Muscle of back (tissue), 13 donors: ENCODE measurements at places on chromosomes 3 and 15. TPM values are rescaled to one million over a fixed set of nuclear protein-coding genes. Genes with fewer than 3 reads are reported as not detected.

Gene MSL2
- 25.2 TPM for polyA plus RNA-seq

Gene SPTSSB
- polyA plus RNA-seq, result 0.93 TPM

Gene FOXL2NB
- polyA plus RNA-seq, result 0.13 TPM

Gene GOLGA6L24
- not detected for polyA plus RNA-seq

Gene FBXO40
- polyA plus RNA-seq, result 2.3 TPM

Gene CCDC54
- 1.3 TPM for polyA plus RNA-seq

- DNase-seq, result no peak
Measured at GRCh38 chr15:84034578-84035398, 200.8 kb upstream of the GOLGA6L4 start.

GRCh38 chr3:119716998-119717397 lies 14.2 kb downstream of the CFAP91 start:
- DNase-seq, result no peak

- DNase-seq, result no peak
Measured at GRCh38 chr3:44870375-44871061, 3.9 kb upstream of the TGM4 start.

GRCh38 chr3:188126934-188127333 lies 27.0 kb upstream of the LPP start:
- DNase-seq, result no peak

DNA sequence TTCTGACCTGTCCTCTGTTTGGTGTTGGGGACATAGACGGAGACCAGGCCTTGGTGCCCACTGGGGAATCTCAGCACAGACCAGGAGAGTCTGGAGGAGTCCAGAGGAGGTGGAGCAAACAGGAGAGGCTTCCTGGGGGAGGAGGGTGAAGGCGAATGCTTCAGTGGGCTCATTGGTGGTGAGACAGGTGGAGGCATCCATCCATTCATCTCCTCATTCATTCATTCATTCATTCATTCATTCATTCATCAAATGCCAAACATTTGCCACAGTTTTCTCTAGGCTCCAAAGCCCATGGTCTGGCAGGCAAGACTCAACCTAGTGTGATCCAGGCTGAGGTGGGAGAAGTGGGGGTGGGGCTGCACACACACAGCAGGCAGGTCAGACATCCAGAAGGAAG lies 7.9 kb upstream of the LINGO1 start:
- no peak for DNase-seq

DNA sequence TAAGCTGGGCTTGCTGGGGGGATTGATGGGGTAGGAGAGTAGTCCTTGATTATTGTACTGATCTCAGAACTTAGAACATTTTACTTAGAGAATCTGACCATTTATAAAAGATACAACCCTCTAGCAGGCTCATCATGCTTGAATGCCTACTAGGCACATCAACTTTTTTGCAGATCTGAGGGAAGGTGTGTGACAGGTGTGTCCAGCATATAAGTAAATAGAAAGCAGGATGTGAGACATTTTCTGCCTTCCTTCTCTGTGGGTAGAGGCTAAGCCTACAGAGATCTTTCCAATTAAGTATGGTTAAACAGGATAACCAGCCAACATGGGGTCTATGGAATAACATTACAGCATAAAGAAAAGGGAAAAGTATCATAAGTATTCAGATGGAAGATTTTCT lies 159.1 kb downstream of the AKAP13 start:
- DNase-seq, result no peak

DNA sequence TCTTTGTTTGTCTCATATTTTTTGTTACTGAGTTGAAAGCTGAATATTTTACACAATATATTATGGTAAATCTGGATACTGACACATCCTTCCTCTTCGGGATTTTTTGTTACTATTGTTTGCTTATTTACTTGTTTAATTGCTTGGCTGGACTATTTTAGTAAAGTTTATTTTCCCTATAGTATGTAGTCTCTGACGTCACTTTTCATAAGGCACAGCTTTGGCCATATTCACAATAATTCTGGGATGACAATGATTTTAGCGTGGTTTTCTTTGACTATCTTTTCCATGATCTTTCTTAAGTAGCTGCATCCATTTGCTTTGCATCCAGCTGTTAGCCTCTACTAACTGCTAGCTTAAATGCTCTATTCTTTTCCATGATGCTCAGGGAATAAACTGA lies 552.4 kb downstream of the VGLL3 start:
- no peak for DNase-seq

DNA sequence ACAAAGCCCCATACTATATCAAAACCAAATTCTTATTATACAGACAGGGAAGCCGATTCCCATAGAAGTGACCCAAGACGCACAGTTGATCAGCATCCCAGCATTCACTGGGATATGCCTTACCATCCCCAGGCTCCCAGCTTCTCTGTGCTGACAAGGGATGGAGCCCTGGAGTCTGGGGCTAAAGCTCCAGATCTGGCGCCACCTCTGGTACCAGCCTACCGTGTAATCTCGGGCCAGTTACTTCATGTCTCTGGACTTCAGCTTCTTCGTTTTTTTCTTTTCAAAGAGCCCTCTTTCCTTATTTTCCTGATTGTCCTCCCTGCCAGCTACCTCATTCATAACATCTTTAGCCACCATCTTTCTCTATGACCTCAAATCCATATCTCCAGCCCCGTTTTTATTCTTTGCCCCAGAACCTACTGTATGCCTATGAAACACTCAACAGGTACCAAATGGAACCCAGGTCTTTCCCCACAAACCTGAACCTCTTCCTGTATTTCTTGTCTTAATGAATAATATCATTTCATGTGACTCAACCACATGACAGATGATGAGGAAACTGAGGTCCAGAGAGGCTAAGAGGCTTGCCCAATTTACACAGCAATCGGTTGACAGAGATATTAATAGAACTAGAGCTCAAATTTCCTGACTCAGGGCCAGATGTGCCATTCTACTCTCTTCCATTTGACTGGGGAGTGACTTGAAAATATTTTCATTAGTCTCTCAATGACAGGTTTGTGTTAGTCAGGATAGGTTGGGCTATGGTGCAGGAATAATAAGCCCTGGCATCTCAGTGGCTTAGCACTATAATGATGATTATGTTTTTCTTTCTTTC lies 85.4 kb upstream of the TLE3 start:
- no peak for DNase-seq

DNA sequence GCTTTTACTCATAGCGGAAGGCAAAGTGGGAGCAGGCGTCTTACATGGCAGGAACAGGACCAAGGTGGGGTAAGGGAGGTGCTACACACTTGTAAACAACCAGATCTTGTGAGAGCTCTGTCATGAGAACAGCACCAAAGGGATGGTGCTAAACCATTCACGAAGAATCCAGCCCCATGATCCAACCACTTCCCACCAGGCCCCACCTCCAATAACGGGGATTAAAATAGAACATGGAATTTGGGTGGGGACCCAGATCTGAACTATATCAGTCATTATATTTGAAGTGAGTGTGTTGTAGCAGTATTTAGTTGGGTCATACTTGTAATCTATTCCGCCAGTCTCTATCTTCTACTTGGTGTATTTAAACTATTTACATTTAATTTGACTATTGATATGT lies 190.9 kb downstream of the RPLP1 start:
- DNase-seq, result no peak

GRCh38 chr3:134374105-134374790 lies at the start of gene AMOTL2:
AMOTL2 (minus strand) TSS chr3:134374447; CDS start chr3:134371433, 3,014 bp downstream.
- peak; percentile 94 for DNase-seq

DNA sequence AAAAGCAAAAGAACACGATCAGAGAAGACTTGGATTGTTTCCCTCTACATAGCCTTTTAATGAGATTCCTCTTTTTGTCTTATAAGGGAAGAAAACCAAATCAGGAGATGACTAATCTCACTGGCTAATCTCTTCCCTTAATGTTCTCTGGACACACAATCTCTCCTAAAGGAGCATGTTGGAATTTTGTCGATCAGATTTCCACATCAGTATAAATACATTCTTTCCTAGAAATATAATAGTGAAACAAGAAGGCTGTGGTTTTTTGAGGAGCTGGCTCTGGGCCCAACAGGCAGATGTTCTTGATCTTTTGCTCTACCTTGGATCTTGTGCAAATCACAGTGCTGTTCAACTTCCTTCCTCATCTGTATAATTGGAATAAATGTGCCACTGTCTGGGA lies 94.0 kb downstream of the GTPBP8 start:
- peak; percentile 83 for DNase-seq

GRCh38 chr3:147407498-147408187 lies 1.3 kb upstream of the ZIC4 start:
- DNase-seq, result no peak
